ENCODE measurements at places on chromosomes 6 and 20. TPM values are rescaled to one million over a fixed set of nuclear protein-coding genes. Genes with fewer than 3 reads are reported as not detected.

Gene PRICKLE4
- total RNA-seq: not detected

GRCh38 chr6:156840136-156840535, 63.0 kb downstream of the ARID1B start:
- no peaks in the 10 kb centered on the region for H3K36me3 ChIP-seq
- H3K27me3 ChIP-seq: no peaks in the 10 kb centered on the region
- DNase-seq: no peak
- no peak overlapping the region for H3K4me3 ChIP-seq

DNA sequence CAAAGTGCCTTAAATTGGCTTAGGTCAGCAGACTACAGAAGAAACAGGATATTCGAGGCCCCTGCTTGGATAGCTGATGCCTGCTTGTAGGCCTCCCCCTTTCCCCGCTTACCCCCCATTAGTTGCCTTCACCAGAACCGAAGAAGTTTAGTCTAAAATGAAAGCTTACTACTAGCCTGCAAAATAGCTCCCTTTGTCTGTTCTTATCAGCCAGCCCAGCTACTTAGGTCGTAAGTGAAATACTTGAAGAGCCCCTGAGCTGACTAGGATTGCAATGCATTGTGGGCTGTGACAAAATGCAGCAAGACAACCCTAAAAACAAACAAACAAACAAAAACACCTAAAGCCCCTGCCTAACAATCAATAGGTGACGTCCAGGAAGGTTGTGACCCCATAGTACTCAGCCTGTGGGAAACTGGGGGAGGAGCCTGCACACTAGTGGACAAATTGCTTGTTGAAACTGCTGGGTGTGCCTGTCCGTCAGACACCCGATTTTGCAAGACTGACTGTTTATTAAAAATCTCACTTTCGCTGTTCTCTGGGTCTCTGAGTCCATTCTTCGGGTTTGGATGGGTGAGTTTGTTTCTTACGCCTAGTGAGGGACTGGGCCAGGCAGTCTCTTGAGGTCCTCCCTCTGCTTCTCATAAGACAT, 105.0 kb upstream of the DUSP22 start:
- no peak overlapping the region for H3K4me3 ChIP-seq
- H3K27me3 ChIP-seq: no peaks in the 10 kb centered on the region
- no peaks in the 10 kb centered on the region for H3K36me3 ChIP-seq
- no peak overlapping the region for H3K27ac ChIP-seq
- no peak for DNase-seq

DNA sequence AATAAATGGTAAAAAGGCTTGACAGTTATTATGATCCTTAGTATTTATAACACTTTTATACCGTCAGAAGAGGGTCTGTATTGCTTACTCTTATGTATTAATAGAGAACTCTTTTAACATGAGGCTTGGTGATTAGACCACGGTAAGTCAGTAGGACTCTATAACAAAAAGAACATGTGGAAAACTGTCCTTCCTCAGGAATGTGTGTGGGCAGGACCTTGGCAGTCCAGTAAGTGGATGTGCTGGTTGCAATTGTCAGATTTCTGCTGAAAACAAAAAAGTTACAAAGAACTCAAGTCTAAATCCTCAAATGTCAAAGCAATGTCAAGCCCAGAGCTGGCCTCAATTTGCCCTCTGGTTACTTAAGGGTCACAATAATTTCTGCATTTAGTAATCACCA, 81.1 kb downstream of the PLCG1 start:
- no peak for DNase-seq
- no peaks in the 10 kb centered on the region for H3K4me1 ChIP-seq
- no peaks in the 10 kb centered on the region for H3K27me3 ChIP-seq
- no peak overlapping the region for H3K4me3 ChIP-seq

Gene SULF2
- total RNA-seq: 18.1 TPM

DNA sequence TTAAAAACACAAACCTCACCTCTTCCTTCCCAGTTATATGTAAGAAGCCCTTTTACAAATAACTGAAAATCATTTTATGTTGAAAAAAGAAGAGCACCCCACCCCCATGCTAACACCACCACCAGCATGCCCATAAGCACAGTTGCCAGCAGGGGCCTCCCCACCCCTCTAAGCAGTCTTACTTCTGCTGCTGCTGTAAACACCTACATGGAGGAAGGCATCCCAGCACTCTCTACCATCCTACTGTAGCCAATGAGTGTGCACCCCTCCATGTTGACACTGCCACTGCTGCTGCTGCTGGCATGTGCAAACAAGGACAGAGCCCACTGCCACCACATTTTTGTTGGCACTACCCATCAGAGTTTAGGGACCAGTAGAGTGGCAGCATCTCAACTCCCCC, 49.6 kb upstream of the PHIP start:
- no peaks in the 10 kb centered on the region for H3K36me3 ChIP-seq
- H3K4me1 ChIP-seq: no peaks in the 10 kb centered on the region
- no peaks in the 10 kb centered on the region for H3K27me3 ChIP-seq
- no peak overlapping the region for H3K4me3 ChIP-seq

Gene TRAPPC3L
- total RNA-seq: not detected

GRCh38 chr6:109853426-109853825, 124.7 kb upstream of the GPR6 start:
- H3K36me3 ChIP-seq: no peaks in the 10 kb centered on the region
- H3K27ac ChIP-seq: no peak overlapping the region
- H3K27me3 ChIP-seq: no peaks in the 10 kb centered on the region
- no peak overlapping the region for H3K4me3 ChIP-seq
- H3K4me1 ChIP-seq: no peaks in the 10 kb centered on the region

DNA sequence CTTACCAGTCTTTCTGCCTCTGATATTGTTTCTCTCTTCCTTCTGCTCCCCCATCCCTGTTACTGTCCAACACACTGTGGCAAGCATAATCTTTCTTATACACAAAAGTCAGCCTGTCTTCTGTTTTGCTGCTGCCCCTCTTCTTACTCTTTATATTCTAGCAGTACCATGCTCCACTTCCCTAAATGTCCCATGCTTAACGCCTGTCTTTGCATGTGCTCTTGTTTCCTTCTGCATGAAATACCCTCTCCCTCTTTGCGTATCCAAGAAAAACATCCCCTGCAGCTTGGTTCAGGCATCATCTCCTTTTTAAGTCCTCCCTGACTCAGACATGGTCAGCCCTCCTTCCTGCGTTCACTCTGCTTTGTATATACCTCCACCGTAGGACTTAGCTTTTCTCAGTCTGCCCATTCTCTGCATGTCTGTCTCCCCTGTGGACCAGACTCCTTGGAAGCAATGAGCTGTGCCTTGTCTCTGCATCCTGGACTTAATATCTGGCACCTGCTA, 103.9 kb downstream of the CTNNBL1 start:
- no peaks in the 10 kb centered on the region for H3K4me1 ChIP-seq
- DNase-seq: no peak
- H3K36me3 ChIP-seq: no peaks in the 10 kb centered on the region
- no peaks in the 10 kb centered on the region for H3K27me3 ChIP-seq
- no peak overlapping the region for H3K27ac ChIP-seq

DNA sequence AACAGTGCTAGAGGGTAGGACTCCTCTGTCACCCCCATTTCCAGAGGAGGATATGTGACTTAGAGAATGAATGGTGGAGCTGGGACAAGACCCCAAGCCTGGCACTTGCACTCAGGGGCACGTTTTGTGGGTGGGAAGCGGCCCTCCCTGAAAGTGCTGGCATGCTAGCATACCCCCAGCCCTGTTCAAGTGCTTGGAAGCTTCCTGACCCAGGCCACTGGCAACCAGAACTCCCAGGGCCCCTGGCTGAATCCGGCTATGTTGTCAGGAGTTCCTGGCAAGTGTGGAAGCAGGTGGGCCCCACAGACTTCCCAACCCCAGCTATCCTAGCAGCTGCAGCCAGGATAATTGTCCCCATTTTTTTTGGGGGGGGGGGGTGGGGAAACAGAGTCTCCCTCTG, 35.6 kb upstream of the TGM2 start:
- no peaks in the 10 kb centered on the region for H3K27me3 ChIP-seq
- no peaks in the 10 kb centered on the region for H3K36me3 ChIP-seq
- no peaks in the 10 kb centered on the region for H3K4me1 ChIP-seq
- no peak for DNase-seq

Gene SLC17A3
- total RNA-seq: not detected

- H3K4me1 ChIP-seq: peaks cover 18% of the 10 kb centered on the region
- peaks cover 5% of the 10 kb centered on the region for H3K36me3 ChIP-seq
- no peak overlapping the region for H3K4me3 ChIP-seq
- no peak overlapping the region for H3K27ac ChIP-seq
These were observed 3.1 kb upstream of the CSE1L start for GRCh38 chr20:49043000-49043399.

- no peak overlapping the region for H3K4me3 ChIP-seq
- H3K36me3 ChIP-seq: peaks cover 4% of the 10 kb centered on the region
- no peak for DNase-seq
- H3K4me1 ChIP-seq: peaks cover 7% of the 10 kb centered on the region
- H3K27ac ChIP-seq: no peak overlapping the region
- no peaks in the 10 kb centered on the region for H3K27me3 ChIP-seq
These were observed 33.9 kb upstream of the FAM83D start for GRCh38 chr20:38892091-38892981.

GRCh38 chr6:24100770-24101155, 25.3 kb upstream of the NRSN1 start:
- peaks cover 5% of the 10 kb centered on the region for H3K27me3 ChIP-seq
- H3K36me3 ChIP-seq: no peaks in the 10 kb centered on the region
- H3K4me3 ChIP-seq: no peak overlapping the region
- no peak for DNase-seq
- H3K4me1 ChIP-seq: no peaks in the 10 kb centered on the region

Gene WASF1
- 0.19 TPM for total RNA-seq

Gene FGD2
- 6.8 TPM for total RNA-seq

Gene ZKSCAN4
- 11.2 TPM for total RNA-seq

DNA sequence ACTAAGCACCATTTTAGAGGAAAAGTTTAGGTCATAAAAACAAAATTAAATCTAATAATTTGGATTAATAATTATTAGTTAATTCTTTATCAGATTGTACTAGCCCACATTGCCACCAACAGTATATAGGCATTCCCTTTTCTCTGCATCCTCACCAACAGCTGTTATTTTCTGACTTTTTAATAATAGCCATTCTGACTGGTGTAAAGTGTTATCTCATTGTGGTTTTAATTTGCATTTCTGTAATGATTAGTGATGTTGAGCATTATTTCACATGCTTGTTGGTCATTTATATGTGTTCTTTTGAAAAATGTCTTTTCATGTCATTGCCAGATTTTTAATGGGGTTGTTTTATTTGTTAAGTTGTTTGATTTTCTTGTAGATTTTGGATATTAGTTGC, 319.1 kb upstream of the SYNCRIP start:
- H3K27me3 ChIP-seq: no peaks in the 10 kb centered on the region
- no peak overlapping the region for H3K4me3 ChIP-seq
- H3K4me1 ChIP-seq: no peaks in the 10 kb centered on the region
- DNase-seq: no peak
- H3K27ac ChIP-seq: no peak overlapping the region

DNA sequence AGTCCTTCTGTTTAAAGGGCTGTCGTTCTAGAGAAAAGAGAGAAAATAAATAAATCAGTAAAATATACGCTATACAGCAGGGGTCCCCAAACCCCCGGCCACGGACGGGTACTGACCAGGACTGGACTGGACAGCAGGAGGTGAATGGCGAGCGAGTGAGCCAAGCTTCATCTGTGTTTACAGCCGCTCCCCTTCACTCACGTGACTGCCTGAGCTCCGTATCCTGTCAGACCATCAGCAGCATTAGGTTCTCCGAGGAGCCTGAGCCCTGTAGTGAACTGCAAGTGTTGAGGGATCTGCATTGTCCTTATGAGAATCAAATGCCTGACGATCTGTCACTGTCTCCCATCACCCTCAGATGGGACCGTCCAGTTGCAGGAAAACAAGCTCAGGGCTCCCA, 76.5 kb downstream of the ZNF217 start:
- no peak for DNase-seq
- H3K36me3 ChIP-seq: no peaks in the 10 kb centered on the region
- no peaks in the 10 kb centered on the region for H3K4me1 ChIP-seq
- no peaks in the 10 kb centered on the region for H3K27me3 ChIP-seq
- H3K27ac ChIP-seq: no peak overlapping the region

Gene VEGFA
- total RNA-seq: 0.86 TPM

GRCh38 chr20:38293491-38294065, 10.4 kb upstream of the BPI start:
- no peaks in the 10 kb centered on the region for H3K36me3 ChIP-seq
- no peak for DNase-seq
- H3K4me3 ChIP-seq: no peak overlapping the region
- H3K27me3 ChIP-seq: no peaks in the 10 kb centered on the region
- no peak overlapping the region for H3K27ac ChIP-seq

DNA sequence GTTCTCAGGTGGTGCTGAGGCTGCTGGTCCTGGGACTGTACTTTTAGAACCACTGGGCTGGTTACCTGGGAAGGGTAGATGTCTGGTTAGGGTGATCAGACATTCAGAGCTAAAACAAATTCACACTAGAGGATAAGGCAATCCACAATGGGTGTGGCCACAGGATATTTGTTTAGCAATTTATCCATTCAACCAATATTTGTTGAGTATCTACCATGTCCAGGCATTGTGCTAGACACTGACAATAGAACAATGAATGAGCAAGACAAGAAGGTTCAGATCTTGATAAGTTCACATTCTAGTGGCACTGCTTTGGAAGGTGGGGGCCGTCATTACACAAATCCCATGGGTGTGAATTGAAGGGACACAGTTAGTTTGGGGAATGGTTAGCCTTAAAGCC, 131.7 kb downstream of the BCAS1 start:
- H3K27ac ChIP-seq: no peak overlapping the region
- peaks cover 25% of the 10 kb centered on the region for H3K4me1 ChIP-seq
- no peaks in the 10 kb centered on the region for H3K36me3 ChIP-seq
- DNase-seq: no peak
- no peaks in the 10 kb centered on the region for H3K27me3 ChIP-seq

DNA sequence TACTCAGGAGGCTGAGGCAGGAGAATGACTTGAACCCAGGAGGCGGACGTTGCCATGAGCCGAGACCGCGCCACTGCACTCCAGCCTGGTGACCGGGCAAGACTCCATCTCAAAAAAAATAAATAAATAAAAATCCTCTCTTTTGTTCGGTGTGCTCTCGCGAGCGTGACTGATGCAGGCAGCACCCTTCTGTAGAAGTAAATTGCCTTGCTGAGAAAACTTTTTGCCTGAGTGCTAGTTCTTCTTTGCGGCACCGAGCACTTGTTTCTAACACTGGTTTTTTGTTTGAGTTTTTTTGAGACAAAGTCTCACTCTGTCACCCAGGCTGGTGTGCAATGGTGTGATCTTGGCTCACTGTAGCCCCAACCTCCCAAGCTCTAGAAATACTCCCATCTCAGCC, 30.5 kb downstream of the PLN start:
- no peak for DNase-seq
- H3K36me3 ChIP-seq: peaks cover 6% of the 10 kb centered on the region
- no peaks in the 10 kb centered on the region for H3K27me3 ChIP-seq

GRCh38 chr6:56046576-56046975, 171.2 kb upstream of the BMP5 start:
- H3K4me3 ChIP-seq: no peak overlapping the region
- DNase-seq: no peak
- no peaks in the 10 kb centered on the region for H3K36me3 ChIP-seq
- H3K4me1 ChIP-seq: no peaks in the 10 kb centered on the region
- no peak overlapping the region for H3K27ac ChIP-seq

Data from naive thymus-derived CD4-positive, alpha-beta T cell (primary cell).